ENCODE measurements at places on chromosomes 3 and 15.

DNA sequence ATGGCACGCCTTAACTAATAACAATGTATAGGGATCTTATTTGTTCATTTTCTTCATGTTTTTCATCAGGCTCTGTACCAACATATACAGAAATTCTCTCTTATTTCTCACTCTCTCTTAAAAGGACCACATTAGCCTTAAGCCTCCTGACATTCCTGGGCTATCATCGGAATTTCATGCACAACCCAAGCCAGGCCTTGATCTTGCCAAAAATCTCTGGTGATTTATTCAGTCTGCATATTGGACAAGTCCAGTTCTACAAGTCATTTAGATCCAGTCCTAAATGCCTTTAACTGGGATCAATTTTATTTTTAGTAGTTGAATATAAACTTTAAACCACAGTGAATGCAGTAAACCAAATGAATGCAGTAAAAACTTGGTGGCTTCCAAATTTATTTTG, 385.4 kb downstream of the MECOM start:
- DNase-seq = no peak

DNA sequence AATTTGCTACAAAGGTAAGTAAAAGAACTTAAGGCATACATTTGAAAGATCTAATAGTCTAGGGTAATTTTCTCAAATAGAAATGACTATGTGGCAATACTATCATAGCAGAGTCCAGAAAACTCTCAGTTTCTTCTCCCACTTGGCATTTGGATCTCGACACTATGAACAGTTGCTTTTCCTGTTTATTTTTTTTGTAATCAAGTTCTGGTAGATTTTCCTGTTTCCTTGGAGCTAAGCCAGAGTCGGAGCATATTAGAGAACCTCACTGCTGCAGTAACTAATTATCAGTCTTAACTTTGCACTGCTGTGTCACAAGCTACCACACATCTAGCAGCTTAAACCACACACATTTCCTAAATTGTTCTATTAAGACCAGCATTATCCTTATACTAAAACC, 44.9 kb upstream of the ZNF385D start:
- no peak for DNase-seq

GRCh38 chr3:133859381-133860234, 36.1 kb downstream of the RAB6B start:
- no peak for DNase-seq

- DNase-seq = no peak
These were observed 146.6 kb downstream of the CHSY1 start for GRCh38 chr15:101105059-101105891.

DNA sequence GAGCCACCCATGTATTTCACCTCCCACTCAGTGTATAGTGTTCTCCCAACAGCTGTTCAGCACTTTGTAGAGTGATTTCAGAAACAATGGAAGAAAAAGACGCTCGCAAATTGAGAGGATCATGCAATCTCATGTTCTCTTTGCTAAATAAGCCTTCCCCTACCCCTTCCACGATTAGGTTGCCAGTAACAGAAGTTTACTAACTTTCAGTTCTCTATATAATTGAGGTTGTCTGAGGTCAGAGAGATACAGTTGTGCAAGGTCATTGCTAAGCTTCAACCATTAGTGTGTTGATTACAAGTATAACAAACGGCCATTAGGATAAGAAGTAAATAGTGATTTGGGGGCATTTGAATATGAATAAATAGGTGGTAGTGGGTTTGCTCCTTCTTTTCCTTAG, 99.6 kb downstream of the TUSC7 start:
- no peak for DNase-seq

- DNase-seq = no peak
These were observed 8.4 kb downstream of the STT3B start for GRCh38 chr3:31541089-31541488.

- no peak for DNase-seq
These were observed 39.3 kb downstream of the NFKBIZ start for GRCh38 chr3:101888653-101889052.

- no peak for DNase-seq
These were observed 30.9 kb downstream of the UBE2E1 start for GRCh38 chr3:23836536-23837230.

GRCh38 chr15:38479266-38479665, 25.3 kb downstream of the FAM98B start:
- no peak for DNase-seq

DNA sequence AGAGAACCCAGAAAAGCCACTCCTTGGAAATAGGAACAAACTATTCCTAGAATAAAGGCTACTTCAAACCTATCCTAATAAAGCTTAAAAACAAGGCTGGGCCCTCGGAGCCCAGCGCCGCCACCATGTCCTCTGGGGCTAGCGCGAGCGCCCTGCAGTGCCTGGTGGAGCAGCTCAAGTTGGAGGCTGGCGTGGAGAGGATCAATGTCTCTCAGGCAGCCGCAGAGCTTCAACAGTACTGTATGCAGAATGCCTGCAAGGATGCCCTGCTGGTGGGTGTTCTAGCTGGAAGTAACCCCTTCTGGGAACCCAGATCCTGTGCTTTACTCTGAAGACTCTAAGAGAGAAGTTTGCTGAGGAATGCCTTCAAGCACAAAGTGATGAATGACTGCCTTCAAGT, 63.2 kb downstream of the ADAM10 start:
- DNase-seq = no peak

GRCh38 chr15:34726406-34727100, 28.2 kb downstream of the GJD2 start:
- DNase-seq = no peak

DNA sequence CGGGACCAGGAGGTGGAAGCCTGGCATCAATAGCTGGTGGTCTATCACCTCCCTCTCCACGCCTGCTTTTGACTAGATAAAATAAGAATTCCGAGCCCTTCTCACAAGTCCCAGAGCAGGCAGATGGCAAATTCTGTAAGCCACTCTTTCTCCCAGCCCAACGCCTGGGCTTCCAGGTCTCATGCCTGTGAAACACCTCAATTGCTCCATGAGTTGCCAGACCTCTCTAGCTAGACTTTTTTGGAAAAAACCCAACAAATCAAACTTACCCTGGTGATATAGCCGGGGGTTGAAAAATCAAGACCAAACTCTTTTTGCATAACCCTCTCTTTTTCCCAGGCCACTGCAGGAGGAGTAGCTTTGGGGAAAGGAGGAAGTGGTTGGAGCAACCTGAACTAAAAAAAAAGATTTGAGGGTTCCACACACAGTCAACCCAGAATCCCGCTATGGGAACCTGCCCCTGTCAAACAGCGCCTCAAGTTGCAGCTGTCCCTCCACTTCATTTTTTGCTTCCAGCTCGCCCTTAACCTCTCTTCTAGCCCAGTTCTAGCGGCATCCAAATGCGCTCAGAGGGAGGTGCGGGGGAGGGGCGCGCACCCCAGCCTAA, 7.0 kb downstream of the BHLHE40 start:
- DNase-seq = no peak

- no peak for DNase-seq
These were observed 39.1 kb downstream of the MYO9A start for GRCh38 chr15:72078887-72079286.

DNA sequence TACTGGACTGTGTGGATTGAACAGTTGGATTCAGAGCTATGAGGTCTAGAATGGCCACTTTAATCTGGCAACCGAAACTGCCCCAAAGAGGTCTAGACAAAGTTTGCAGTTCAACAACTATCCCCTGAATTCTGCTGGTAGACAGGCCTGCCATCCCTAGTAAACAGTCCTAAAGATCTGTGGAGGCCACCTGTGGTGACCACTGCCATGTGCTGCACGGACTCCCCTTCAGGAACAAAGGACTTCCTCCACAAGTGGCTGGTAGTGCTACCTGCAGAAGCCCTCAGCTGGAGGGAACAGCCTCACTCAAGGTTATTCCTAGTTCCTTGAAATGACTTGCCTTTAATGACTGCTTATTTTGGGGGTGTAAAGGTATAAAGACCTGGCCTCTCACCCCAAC, 6.1 kb downstream of the TNFAIP8L3 start:
- no peak for DNase-seq

DNA sequence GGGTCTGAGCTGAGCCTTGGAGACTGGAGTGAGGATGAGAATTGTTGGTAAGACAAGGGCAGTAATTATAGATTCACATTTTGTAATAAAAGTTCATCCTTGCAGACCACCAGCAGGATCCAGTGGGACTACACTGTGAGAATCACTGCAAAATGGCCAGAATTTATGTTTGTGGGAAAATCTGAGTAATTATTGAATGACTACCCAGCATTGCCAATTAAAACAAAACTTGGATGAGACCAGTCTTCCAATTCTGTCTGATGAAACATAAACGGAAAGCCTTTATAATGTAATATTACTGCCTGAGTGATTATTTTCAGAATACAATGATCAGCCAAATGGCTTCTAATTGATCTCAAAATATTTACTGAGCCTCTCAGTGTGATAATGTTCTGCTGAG, 323.3 kb upstream of the C2CD4B start:
- DNase-seq = no peak

DNA sequence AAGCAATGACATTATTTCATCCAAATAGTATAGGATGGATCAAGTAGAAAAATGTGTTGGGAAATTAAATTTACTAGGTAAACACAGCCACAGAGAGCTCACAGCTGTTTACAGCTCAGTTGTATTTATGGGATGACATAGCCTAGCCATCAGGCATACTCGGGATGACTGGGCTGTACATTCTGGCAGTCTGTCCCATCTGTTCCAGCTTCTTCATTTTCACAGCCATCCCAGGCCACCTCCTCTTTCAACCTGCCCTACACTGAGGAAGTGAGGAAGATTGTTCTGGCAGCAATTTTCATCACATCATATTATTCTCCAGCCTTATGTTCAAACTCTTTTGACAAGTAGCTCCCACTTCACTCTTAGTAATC, 98.4 kb upstream of the PFN2 start:
- DNase-seq = no peak

DNA sequence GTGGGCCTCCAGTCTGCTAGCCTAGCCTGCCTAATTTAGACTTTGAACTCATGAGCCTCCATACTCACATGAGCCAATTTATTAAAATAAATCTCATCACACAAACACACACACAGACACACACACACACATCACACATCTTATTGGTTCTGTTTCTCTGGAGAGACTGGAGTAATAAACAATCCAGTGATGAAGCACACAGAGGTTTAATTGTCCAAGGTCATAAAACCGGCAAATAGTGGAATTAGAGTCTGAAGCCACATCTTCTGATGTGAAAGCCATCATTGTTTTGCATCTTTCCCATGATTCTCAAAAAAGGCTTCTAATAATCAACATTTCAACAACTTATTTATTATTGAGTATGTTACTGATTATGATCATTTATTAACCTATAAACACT, 249.4 kb upstream of the KCNH8 start:
- no peak for DNase-seq

DNA sequence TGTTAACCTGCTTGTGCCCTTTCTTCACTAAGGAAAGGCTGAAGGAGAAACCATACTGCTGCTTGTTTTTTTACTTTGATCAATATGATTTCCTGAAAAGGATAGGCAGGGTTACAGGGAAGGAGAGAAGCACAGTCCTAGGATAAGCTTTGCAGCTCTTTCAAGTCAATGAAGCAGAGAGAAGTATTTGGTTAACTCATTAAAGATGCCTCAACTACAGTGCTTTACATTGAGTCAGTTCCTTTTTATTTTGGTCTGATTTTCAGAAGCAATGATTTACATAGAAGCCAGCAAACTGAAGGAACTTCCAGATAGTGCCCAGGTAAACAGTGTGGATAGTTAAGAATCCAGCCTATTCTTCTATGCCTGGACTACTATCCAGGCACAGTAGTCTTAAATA, 64.8 kb downstream of the ARIH1 start:
- no peak for DNase-seq

DNA sequence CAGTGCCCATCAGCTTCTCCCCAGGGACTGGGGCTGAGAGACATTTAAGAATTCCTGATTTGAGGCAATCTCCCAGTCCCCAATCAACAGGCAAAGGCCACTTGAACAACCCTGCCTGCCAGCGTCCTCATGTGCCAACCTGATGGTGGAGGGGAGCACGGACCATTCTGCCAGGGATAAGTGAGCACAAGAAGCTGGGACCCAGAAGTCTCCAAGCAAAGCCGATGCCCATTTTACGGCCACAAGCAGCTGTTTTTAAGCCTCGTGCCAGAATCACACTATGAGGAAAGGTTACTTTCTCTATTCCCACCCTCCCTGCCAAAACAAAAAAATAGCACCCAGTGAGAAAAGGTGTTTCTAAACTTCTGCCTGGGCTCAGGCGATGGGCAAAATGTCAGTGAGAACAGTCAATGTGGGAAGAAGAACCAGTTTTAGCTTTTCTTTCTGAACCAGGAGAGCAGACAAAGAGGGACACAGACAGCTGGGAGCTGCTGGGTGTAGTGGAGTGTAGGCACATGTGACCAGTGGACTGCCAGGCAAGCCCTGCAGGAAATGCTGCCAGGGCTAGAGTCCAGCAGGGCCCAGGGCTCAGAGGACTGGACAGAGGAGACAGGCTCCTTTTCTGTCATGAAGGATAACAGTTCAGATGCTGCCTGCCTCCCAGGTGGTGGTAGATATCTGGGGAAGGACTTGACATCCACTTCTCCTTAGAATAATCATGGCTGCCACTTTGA, 57.7 kb downstream of the ATP2B2 start:
- DNase-seq = peak; percentile 33

GRCh38 chr3:41200669-41201021, 1.3 kb downstream of the CTNNB1 start:
- no peak for DNase-seq

GRCh38 chr3:67215690-67216089, 217.6 kb downstream of the KBTBD8 start:
- DNase-seq = no peak

- DNase-seq = no peak
These were observed 21.9 kb downstream of the GABRA5 start for GRCh38 chr15:26888761-26889160.

GRCh38 chr3:87196879-87197278, 30.2 kb upstream of the CHMP2B start:
- no peak for DNase-seq

- DNase-seq = no peak
These were observed 341.3 kb downstream of the LSAMP start for GRCh38 chr3:116103868-116104530.
